ENCODE measurements at places on chromosomes 11 and 22. TPM values are rescaled to one million over a fixed set of nuclear protein-coding genes. Genes with fewer than 3 reads are reported as not detected.

- DNase-seq = no peak
Observed at GRCh38 chr22:23268139-23268712, 87.9 kb downstream of the BCR start.

DNA sequence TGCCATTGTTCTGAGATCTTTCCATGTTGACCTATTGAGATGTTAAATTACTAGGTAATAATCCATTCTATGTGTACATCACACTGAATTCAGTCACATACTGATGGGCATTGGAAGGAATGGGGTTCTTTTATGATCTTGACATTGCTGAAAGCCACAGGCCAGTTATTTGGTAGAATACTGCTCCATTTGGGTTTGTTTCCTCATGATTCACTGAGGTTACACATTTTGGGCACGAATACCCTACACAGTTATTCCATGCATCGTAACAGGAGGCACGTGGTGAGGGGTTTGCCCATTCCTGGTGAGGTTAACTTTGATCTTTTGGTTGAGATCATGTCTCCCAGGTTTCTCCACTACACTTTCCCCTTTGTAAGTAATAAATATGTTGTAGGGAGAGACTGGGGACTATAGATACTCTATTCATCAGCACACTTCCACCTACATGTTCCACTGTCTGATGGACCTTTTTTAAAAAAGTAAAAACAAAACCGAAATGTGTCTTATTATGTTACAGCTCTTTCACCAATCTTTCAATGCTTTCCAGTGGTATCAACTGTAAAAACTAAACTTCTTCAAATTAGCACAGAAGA, 12.0 kb upstream of the FOLR1 start:
- no peak for DNase-seq

- no peak for DNase-seq
Observed at GRCh38 chr22:48071305-48071704, 1308.9 kb downstream of the TBC1D22A start.

DNA sequence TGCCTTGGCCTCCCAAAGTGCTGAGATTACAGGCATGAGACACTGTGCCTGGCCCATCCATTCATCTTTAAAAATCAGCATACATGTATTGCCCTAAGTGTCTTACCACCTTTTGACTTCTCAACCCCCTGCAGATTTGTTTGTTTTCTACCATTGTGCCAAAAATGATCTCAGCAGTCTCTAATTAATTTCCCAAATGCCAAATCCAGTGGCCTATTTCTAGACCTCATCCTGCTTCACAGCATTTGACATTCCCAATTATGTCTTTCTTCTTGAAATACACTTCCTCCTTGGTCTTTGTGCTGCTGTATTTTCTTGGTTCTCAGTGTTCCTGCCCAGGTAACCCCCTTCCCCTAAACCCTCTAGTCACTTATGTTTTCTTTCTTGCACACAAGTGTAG, 46.0 kb upstream of the GRAMD1B start:
- DNase-seq = no peak

DNA sequence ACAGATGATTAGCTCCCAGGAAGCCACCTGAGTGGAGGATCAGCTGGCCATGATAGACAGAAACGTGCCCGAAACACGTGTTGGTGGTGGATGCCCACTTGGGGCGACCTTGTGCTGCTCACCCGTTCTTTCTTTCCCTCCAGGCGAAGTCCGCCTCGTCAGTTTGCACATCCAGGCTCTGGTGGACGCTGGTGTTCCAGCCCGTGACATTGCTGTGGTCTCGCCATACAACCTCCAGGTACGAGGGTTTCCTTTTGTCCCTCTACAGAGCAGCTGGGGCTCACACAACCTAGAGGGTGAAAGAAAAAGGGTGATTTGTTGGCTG, 30.6 kb downstream of the IGHMBP2 start:
- DNase-seq = no peak

GRCh38 chr11:27621405-27622161, 78.7 kb downstream of the BDNF start:
- DNase-seq = no peak

DNA sequence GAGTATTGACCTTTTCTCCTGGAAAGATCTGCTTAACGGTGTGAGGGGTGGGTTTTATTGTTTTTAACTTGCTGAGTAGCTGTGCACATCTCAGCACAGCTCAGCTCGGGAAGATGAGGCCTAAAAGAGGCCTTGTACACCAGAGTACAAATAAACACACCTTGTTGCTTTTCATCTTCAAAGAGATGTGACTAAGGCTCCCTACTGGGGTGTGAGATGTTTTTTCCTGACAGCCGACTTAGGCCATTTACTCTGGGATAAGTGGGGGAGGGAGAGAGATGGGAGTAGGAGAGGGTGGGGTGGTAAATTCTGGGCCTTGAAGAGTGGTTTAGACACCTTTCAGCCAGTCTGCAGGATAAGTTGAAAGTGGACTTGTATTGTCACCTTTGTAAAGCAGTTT, 2.9 kb downstream of the LDLRAD3 start:
- DNase-seq = no peak

DNA sequence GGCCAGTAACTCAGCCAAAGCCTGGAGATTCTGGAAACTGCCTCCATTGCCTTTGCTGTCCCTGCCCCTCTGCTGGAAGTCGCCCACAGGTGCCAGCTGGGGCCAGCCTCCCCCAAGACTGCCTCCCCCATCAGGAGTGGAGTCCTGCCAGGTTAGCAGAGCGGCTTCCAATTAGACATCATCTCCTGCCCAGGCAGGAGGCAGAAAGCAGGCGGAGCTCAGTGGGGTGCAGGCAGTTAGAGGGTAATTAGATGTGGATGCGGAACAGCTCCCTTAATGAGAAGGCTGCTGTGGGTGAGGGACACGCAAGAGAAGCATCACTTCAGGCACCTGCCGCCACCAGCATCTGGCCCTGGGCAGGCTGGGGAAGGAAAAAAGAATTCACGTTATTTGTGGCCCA, 90.9 kb upstream of the TP53I11 start:
- DNase-seq = no peak

DNA sequence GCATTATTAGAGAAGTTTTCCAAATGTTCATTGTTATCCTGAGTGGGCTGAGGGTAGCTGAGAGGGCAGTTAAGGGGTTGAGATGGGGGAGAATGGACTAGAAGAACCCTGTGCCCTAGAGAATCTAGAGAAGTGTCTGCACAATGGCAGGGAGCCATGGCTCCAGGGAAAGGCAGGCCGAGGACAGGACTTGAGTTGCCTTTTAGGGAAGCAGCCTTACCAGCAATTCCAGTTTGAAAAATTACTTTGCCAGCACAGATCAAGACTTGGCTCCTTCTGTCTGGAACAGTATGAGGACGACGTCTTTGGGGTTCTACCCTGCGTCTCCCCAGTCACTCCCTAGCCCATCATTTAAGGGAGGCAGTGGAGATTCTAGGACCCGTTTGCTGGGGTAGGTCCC, 25.7 kb upstream of the MICAL3 start:
- DNase-seq = no peak

GRCh38 chr22:25120761-25121212, 78.9 kb upstream of the CRYBB3 start:
- peak; percentile 69 for DNase-seq

DNA sequence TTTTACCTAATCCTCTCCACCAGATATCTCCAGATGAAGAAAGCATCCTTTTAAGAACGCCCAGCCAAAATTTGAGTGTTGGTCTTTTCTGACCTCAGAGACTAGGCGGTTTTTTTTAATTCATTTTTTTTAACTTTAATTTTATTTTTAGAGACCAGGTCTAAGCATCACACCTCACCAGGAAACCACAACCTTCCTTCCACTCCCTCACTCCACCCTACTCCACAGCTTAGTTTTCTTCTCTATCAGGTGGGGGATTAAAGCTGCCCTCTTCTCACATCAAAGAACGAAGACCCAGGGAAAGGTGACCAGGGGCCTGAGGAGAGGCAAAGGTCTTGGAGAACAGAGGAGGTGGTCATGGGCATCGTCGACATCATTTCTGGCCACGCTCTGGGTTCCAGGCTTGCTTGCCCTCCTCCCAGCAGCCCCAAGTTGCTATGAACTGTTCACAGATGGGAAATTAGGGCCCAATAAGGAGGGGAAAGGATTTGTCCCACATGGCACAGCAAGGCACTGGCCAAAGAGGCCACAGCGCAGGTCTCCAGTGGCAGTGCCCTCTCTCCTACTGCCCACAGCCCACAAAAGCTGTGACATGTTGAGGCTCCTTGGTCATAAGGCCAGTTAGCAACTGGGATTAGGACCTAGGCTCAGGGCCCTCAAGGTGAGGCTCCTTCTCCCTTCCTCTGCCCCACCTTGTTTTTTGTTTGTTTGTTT, 1.4 kb upstream of the PEX16 start:
- no peak for DNase-seq

DNA sequence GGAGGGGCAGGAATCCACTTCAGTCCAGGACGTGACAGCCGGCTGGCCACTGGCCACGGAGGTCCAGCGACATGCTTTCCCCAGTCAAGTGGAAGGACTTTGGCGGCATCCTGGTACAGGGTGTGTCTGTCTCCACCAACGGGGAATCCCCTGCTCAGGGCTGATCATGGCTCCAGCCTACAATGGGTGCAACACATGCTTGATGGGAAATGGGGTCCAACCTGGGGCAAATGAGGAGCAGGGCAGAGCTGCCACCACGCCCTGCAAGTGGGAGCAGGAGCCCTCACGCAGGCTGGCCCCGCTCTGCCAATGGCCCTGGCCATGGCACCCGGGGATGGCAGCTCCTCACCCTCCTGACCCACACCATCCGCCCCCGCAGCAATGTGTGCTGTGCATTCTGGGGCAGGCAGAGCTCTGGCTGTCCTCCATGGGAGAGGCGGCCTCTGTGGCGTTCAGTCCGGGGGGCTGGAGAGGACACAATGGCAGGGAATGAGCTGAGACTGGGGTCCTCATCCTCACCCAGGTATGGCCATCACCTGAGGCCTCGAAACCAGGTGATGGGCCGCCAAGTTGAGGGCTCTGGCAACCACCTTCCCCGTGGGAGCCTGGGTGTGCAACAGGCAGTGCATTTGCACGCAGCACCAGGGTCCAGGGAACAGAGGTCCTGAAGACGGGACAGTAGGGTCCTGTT, 5.8 kb upstream of the SEPTIN5 start:
- DNase-seq = no peak

- DNase-seq = no peak
Observed at GRCh38 chr11:88411265-88411664, 73.7 kb upstream of the CTSC start.

DNA sequence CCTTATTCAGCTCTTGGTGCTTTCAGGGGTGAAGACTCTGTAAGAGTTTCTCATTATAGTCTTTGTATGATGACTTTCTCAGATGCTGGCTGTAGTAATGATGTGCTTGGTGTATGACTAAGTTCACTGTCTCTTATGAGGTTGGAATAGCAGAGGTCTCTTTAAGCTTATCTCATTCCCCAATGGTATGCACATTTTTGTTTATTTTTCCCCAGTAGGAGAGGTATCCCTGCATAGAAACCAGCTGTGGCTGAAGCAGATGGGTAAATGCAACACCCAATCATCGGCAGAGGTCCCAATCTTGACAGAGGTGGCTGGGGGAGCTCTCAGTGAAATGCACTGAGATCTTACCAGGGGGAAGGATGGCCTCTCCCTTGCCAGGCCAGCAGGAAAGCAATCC, 34.6 kb downstream of the BBOX1 start:
- no peak for DNase-seq

DNA sequence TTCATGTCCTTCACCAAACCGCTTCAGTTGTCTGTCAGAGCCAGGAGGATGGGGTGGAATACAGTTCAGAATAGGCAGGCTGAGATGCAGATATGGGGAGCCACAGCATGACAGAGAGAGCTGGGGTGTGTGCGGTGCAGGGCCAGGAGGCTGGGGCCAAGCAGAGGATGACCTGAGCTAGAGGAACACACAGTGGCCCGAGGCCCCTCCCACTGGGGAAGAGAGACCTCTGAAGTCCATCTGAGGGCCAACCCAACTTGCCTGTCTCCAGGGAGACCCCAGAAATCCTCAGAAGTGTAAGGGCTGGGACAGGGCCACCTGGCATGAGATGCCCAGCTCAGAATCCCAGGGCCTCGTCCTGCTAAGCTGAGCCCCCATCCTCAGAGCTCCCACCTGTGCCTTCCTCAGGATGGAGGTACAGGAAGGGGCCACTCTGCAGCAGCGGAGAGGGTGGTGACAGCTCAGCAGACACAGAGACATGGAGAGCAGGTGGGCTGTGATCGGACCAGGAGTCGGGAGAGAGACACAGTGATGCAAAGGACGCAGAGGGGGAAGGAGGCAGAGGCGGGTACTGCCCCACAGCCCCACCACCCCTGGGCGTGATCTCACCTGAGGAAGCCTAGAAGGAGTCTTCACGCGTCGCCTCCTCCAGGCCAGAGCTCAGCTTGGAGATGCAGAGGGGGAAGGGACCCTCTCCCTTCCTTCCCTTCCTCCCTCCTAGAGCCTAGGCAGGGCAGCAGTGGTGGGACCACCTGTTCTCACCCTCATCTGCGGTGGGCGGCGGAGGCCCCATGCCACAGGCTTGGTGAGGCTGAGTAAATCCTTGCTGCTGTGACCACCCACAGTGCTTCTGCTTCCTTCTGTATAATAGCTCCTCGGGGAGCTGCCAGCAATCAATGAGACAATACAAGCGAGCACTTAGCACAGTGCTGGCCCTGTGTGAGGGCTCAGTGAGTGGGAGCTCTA, 9.1 kb upstream of the TUB start:
- DNase-seq = no peak

DNA sequence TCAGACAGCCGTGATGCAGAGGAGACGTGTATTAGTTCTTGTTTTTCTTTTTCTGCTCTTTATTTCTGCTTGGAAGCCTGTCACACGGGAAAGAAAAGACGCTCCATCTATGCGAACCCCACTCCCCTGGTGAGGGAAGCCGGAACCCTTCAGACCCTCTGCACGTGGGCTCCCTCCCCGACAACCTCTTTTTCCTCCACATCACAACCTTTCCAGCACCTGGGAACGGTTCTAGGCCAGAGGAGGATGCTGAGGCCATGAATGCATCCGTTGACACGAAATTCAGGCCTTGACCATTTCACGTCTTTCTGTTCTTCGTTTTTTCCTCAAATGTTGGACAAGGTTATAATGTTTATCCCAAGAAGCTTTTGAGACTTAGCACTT, 85.3 kb upstream of the WNT7B start:
- DNase-seq = no peak

- no peak for DNase-seq
Observed at GRCh38 chr11:92240916-92241315, 16.3 kb downstream of the FAT3 start.

- DNase-seq = no peak
Observed at GRCh38 chr11:118645066-118645715, 34.3 kb downstream of the TREH start.

DNA sequence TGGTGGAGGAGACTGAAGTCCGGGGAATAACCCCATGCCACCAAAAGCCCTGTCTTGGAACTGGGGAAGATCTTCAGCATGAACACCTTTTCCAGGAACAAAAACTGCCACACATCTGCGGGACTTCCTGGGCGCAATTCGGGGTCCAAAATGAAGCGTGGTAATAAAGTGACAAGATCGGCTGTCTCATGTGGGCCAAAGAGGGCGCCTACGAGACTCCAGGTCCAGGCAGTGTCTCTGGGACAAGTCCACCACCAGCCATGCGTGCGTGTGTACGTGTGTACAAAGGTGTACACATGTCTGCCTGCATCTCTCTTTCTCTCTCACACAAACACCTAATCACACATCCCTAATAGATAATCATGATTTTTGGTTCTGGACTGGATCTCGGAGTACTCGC, 8.9 kb upstream of the MYBPC3 start:
- DNase-seq = no peak

GRCh38 chr11:29518389-29519174, 498.2 kb downstream of the KCNA4 start:
- DNase-seq = no peak

The NAALAD2 gene
- 0.95 TPM for total RNA-seq

The OR52J3 gene
- total RNA-seq = not detected

The TESMIN gene
- total RNA-seq = 4.9 TPM

The KCNQ1OT1 gene
- total RNA-seq = 2.2 TPM

The SEPTIN3 gene
- 0.60 TPM for total RNA-seq

The MUC6 gene
- 173 TPM for total RNA-seq

Data from mucosa of gallbladder (tissue), 1 donor.